ENCODE measurements at places on chromosomes 1 and 21. TPM values are rescaled to one million over a fixed set of nuclear protein-coding genes. Genes with fewer than 3 reads are reported as not detected.

The NT5C1A gene
- not detected for total RNA-seq

DNA sequence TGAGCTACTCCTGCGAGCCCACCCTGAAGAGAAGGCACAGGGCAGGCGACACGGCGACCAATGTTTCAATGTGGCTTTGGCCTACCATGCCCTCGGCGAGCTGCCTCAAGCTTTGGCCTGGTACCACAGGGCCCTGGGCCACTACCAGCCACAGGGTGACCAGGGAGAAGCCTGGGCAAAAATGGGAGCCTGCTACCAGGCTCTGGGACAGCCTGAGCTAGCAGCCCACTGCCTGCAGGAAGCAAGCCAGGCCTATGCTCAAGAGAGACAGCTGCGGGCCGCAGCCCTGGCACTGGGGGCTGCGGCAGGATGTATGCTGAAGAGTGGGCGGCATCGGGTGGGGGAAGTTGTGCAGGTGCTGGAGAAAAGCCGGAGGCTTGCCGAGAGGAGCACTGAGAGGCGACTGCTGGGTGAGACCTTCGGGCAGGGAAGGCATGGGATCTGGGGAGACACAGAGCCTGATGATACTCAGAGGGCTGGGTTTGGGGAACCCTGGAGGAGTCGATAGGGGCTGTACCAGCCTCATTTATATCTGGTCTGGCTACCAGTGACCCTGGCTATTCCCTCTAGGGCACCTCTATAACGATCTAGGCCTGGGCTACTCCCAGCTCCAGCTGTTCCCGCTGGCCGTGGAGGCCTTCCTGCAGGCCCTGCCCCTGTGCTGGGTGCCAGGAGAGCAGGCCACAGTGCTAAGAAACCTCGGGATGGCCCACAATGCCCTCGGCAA lies 2.3 kb downstream of the TTC24 start:
- DNase-seq: no peak
- no peaks in the 10 kb centered on the region for H3K36me3 ChIP-seq
- H3K27me3 ChIP-seq: no peaks in the 10 kb centered on the region

DNA sequence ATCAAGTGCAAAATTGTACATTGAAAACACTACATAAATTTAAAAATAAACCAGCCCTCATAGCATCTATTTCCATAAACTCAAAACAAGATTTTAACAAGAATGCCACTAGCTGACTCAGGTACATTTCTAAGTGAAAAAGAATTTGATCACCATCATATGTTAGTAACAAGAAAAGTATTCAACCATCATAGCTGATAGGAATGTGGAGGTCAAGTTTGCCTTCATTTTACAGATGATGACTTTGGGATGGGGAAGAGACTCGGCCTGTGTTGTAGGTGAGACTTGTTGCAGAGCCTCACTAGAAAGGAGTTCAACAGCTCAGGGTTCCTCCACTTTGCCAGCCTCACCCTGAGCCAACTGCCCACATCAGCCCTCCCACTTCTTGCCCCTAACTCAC lies 318.8 kb upstream of the FAM78B start:
- no peak overlapping the region for H3K4me3 ChIP-seq
- DNase-seq: no peak
- no peaks in the 10 kb centered on the region for H3K4me1 ChIP-seq
- no peaks in the 10 kb centered on the region for H3K36me3 ChIP-seq
- no peak overlapping the region for H3K27ac ChIP-seq

The GUCA2B gene
- total RNA-seq: not detected

- H3K4me1 ChIP-seq: no peaks in the 10 kb centered on the region
- no peak overlapping the region for H3K27ac ChIP-seq
- no peaks in the 10 kb centered on the region for H3K36me3 ChIP-seq
- DNase-seq: no peak
- no peak overlapping the region for H3K4me3 ChIP-seq
Observed at GRCh38 chr1:116453481-116453880, 80.4 kb downstream of the ATP1A1 start.

The ATP1A4 gene
- 0.20 TPM for total RNA-seq

DNA sequence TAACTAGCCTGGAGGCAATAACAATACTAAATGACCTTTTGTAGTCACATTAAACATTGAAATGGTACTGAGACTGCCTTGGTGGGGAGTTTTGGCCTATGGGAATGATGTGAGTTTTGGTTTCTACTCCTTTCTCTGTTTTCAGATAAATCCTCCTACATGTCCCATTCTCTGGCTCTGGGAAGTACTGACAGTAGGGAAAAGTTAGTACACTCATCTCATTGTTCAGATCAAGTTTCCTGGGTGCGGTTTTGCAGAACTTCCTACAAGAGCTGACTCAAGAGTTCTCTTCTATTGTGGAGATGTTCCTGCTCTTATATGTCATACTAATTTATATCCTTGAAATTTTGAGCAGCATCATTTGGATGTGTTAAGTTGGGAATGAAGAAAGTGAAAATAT lies 74.2 kb upstream of the MACF1 start:
- no peak for DNase-seq
- H3K27me3 ChIP-seq: no peaks in the 10 kb centered on the region
- peaks cover 12% of the 10 kb centered on the region for H3K36me3 ChIP-seq
- peaks cover 23% of the 10 kb centered on the region for H3K4me1 ChIP-seq

- H3K4me3 ChIP-seq: no peak overlapping the region
- DNase-seq: no peak
- H3K27ac ChIP-seq: no peak overlapping the region
- no peaks in the 10 kb centered on the region for H3K27me3 ChIP-seq
- no peaks in the 10 kb centered on the region for H3K4me1 ChIP-seq
Observed at GRCh38 chr1:12309783-12310742, 80.2 kb downstream of the VPS13D start.

DNA sequence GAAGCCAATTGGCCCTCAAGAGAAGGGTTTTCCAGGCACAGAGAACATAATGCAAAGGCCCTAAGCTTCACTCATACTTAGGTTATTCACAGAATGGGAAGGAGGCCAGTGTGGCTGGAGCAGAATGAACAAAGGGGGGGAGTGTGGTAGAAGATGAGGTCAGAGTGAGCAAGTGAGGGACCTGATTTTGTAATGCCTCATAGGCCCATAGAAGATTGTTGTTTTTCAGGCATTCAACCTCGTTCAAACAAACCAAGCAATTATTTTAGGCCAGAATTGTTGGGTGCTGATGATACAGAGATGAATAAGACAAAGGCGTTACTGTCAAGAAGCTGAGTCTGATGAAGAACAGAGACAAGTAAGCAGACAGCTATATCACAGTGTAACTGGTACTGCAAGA lies 54.5 kb upstream of the RAP1A start:
- H3K27ac ChIP-seq: no peak overlapping the region
- H3K36me3 ChIP-seq: no peaks in the 10 kb centered on the region
- no peaks in the 10 kb centered on the region for H3K4me1 ChIP-seq
- DNase-seq: no peak
- H3K27me3 ChIP-seq: no peaks in the 10 kb centered on the region
